ENCODE measurements at places on chromosomes 7 and 10.

DNA sequence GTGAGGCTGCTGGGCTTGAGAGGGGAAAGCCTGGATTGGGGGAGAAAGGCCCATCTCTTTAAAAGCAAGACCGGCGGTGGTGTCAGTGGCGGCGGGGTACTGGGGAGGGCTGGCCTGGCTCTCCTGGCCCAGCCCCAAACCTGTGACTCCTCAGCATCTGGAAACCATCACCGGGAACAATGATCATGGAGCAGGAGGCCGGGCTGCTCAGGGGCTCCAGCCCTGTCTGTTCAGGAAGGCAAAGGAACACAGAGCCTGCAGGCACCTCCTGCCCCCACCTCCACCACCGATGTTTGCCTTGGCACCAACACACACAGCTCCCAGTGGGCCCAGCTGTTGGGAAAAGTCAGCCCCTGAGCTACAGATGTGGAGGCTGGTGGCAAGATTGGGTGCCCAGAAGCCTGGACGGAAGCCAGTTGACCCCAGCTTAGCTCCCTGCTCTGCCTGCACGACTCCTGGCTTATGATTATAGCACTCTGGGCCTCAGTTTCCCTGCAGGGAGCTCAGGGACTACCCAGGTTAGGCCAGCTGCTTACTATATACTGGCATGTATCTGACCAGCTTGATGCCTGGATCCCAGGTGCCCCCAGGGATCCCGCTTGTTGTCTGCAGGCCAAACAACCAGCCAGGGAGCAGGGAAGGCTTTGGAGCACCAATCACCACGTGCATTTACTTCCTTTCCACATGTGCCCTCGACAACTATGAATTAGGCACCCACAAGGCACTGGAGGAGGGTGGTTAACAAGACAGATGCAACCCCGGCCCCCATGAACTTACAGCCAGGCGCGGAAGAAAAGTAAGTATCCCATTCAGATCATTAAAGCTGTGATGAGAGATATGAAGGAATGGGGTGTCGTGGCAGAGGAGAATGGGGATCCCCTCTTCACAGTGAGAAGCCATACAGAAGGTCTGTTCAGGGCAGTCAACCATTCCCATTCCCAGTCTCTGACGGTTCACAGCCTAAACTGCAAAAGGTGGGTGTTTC, 37.3 kb downstream of the ZCCHC24 start:
- DNase-seq = no peak

DNA sequence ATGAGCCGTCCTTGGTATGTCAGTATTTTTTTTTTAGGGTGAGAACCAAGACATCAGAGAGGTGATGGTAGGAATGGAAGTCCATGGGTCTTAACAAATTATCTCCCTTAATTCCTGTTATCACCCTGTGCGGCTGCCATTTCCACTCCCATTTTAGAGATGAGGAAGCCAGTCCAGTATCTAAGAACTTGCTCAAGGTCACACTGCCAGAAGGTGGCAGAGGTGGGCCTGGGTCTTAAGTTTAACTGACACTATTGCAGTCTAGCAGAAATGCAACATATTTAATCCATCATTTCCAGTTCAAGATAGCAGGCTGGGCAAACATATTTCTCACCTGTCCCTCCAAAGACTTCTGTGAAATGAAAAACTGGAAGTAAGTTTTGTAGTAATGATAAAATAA, 108.3 kb downstream of the GLI3 start:
- no peak for DNase-seq

GRCh38 chr7:94903971-94904370, 3.4 kb upstream of the PPP1R9A start:
- no peak for DNase-seq

GRCh38 chr10:121262774-121263430, 335.3 kb downstream of the FGFR2 start:
- no peak for DNase-seq

DNA sequence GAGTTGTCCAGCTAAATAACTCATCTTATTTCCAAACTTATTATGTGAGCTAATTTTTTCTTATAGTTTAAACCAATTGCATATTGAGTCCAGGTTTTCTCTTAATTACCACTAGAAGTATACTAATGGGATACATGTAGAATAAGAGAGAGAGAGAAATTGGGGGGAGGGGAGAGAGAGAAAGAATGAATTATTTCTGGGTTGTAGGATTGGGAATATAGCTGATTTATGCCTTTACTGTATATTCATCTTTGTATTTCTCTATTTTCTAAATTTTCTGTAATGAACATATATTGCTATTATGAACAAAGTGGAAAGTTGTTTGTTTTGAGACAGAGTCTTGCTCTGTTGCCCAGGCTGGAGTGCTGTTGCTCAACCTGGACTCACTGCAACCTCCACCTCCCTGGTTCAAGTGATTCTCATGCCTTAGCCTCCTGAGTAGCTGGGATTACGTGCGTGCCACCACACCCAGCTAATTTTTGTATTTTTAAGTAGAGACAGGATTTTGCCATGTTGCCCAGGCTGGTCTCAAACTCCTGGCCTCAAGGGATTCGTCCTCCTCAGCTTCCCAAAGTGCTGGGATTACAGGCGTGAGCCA, 26.1 kb upstream of the ITGB1 start:
- no peak for DNase-seq

GRCh38 chr10:91238191-91238590, 17.7 kb downstream of the PCGF5 start:
- no peak for DNase-seq

DNA sequence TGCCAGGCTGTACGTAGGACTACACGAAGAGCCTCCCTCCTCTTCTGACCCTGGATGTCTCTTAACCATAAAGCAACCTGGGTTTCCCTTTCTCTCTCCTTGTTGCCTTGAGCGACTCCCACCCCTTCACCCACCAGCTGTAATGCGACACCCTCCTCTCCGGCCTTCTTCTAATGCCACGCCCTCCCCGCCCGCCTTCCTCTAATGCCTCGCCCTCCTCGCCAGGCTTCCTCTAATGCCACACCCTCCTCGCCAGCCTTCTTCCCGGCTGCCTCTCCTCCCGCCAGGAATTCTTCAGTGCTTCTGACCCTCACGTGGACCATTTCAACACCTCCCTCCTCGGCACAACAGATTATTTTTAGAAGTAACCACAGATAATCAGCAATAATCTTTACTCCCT, 348.5 kb upstream of the SHH start:
- DNase-seq = no peak

GRCh38 chr7:42627626-42628025, 284.2 kb downstream of the C7orf25 start:
- no peak for DNase-seq

- no peak for DNase-seq
Observed at GRCh38 chr7:80243425-80243824, 108.8 kb downstream of the GNAI1 start.

GRCh38 chr7:9945131-9945530, 1028.5 kb upstream of the PHF14 start:
- no peak for DNase-seq

DNA sequence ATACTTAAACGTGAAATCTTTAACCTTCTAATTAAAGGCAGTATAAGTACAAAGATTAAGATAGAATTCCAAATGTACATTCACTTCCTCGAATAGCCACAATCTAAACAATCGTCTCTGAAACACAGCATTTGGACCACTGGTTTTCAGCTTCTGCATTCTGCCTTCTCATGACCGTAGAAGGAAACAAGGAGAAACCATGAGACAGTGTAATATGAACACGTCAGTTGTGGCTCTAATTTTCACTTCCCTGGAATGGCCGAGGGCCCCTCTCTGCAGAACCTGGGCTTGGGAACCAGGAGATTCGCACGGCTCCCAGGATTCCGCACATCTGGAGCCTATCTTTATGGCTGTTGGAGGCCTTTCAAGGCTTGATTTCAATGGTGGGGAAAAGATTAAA, 189.3 kb downstream of the KLF6 start:
- DNase-seq = no peak

- DNase-seq = no peak
Observed at GRCh38 chr7:127782654-127783559, 130.9 kb downstream of the SND1 start.

DNA sequence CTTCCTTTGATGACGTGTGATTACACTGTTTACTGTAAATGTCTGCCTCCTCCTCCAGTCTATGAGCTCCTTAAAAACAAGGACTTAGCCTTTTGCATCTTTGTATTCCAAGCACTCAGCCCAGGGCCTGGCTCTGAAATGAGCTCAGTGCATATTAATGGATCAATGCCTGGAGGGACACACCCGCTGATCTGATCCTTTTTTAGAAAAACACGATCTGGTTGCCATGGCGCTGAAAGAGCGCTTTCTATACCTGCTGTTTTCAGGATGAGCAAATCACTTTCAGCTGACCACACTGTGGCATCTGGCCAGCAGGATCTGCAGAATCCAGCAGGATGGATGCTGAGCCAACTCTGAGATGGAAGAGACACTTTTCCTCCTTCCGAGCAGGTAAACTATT, 37.8 kb upstream of the GARS1 start:
- no peak for DNase-seq

DNA sequence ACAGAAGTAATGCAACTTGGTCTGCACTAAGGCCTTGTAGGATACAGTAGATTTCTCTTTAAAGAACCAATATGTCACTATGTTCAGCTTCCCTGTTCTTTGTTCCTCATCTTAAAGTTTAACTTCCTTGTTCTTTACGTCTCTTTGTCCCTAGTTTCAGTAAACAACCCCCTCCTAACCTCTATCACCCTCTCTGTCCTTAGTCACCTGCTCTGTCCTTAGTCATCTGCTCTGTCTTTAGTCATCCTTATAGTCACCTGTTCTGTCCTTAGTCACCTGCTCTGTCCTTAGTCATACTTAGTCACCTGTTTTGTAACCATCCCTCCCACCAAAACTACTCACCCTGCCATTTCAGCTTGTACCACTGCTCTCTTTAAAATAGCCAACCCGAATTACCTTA, 144.6 kb upstream of the TMEM106B start:
- no peak for DNase-seq

DNA sequence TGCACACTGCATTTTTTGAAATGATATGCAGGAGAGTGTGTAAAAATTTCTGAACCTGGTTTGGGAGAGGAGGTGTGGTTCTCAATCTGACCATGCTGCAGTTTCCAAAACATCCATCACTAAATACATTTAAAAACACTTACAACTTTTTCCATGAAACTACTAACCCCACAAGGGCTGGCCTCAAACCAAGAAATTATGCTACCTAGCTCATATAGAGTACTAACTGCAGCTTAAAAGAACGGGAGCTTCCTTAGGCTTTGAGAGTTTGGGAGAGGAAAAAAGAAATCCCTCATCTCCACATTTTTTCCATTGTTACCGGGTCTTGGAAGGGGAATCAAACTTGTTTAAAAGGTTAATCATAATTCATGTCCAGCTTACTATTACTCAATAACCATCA, 214.2 kb downstream of the GLI3 start:
- no peak for DNase-seq

GRCh38 chr10:121845044-121845784, 82.6 kb downstream of the ATE1 start:
- no peak for DNase-seq

- no peak for DNase-seq
Observed at GRCh38 chr10:130686689-130687300, 550.6 kb downstream of the GLRX3 start.

DNA sequence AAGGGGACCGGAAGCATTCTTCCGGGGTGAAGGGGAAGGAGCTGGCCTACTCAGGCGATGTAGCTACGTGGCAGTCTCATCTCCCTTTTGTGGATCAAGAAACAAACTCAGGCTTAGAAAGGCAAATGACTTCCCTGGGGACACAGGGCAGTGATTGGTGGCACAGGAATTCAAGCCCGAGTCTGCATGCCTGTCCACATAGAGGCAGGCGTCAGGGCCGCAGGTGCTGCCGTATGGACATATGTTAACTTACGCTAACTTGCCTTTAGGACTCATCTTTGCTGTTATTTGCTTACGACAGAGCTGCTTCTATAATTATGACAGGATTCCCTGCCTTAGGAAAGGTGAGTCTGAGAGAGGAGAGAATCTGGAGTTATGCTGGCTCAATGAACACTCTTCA, 42.3 kb upstream of the KLF6 start:
- no peak for DNase-seq

GRCh38 chr7:126806614-126807013, 446.1 kb downstream of the GRM8 start:
- no peak for DNase-seq
